Panc1 (cell line): ENCODE measurements at places on chromosomes 11 and 22. TPM values are rescaled to one million over a fixed set of nuclear protein-coding genes. Genes with fewer than 3 reads are reported as not detected.

DNA sequence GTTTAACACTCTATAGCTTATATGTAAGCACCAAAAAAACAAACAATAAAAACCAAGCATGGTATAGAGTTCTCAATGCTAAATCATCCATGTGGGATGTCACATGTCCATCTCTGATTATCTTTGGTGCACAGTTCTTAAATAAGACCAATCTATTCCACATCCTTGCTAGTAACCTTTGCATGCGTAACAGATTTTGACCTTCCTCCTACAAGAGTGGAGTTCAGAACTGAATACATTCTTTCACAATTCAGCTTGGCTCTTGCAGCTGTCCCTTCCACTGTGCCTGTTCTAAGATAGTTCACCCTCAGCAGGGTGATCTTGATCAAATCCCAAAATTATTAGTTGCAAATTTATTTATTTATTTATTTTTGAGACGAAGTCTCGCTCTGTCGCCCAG is 21.1 kb downstream of the PRR14L start:
- DNase-seq = no peak

TEX12 gene
- total RNA-seq = 0.23 TPM

DNA sequence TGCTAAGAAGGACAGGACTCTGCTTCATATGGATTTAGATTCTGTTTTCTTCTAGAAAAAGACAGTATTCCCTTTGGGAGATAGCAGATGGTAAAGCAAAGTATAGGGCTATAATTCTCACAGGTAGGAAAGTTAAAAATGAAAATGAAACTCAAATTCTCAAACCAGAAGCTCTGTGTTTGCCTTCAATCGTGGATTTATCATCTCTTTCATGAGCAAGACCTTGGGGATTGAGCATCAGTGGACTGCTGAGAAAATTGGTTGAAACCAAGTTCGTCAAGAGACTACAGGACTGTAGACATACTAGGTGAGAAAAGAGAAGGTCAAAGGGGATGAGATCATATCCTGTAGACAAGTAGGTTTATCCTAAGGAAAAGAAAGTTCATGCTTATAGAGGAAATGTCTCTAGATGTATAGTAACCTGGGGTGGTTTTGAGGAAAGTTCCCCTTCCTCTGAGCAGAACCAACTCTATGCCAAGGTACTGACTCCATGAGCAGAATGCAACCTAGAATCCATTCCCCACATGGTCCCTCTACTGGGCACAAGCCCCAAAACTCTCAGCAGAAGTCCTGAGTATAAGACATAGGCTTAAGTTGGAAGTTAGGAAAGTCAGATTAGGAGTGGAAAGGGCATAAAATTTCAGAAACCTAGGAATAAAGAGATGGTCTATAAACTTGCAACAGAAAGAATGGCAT is 46.5 kb downstream of the SLC5A12 start:
- DNase-seq = no peak

- DNase-seq = no peak
Measured at GRCh38 chr11:68868221-68868835, 26.6 kb upstream of the CPT1A start.

DNA sequence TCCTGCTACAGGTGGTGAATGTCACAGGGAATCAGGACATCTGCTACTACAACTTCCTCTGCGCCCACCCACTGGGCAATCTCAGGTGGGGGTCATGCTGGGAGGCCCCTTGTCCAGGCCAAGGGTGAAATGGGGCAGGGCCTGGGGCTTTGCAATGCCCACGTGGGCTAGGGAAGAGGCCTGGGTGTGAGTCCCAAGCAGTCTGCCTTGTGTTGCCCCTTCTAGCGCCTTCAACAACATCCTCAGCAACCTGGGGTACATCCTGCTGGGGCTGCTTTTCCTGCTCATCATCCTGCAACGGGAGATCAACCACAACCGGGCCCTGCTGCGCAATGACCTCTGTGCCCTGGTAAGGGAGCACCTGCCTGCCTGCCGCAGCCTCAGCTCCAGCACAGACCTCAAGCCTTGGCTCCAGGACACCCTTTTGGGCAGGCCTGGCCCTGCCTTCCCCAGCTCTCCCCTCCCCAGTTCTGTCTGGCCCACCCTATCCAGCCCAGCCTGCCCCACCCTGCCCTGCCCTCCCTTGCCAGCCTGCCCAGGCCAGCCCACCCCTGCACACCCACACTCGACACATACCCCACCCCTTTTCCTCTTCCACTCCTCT is 9.1 kb upstream of the TAGLN start:
- DNase-seq = no peak

DNA sequence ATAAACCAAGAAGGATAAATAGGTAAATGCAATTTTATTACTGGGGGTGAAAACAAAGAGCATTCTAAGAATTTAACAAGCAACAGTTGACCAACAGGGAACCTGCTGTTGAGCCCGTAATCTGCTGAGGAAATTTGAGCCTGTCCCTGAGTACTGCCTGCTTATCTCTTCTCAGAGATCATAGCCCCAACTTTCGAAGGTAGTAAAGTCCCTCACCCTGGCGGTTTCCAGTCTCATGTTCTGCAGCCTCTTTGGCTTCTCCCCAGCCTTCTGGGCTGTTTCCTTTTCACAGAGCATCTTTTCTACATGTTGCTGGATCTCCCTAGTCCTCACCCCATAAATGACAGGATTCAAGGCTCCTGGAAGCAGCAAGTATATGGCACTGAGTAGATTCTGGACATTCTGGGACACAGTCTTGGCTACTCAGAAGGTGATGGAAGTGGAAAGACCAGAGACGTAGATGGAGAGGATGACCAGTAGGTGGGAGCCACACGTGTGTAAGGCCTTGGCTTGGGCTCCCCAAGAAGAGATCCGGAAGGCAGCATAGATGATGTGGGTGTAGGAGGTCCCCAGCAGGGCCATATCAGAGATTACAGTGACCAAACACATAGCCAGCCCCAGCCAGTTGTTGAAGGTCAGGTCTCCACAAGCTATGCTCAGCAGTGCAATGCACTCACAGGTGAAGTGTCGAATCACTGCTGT is 51.6 kb downstream of the RRM1 start:
- DNase-seq = no peak

DNA sequence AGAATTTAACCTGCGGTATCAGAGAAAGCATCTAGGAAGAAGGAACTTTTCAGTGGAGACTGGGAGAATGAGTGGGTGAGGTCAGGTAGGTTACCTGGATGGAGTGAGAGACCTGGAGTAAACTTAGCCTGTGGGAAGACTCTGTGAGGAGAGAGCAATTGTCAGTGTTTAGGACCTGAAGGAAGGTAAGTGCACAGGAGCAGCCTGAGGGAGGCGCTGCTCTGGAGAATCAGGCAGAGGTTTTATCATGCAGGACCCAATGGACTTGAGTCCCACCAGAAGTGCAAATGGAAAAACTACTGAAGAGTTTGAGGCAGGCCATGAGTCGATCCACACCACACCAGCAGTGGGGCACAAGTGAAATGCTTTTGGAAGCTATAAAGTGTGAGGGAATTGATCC is 10.6 kb upstream of the IFTAP start:
- no peak for DNase-seq

LZTR1 gene
- total RNA-seq = 40.2 TPM

DNA sequence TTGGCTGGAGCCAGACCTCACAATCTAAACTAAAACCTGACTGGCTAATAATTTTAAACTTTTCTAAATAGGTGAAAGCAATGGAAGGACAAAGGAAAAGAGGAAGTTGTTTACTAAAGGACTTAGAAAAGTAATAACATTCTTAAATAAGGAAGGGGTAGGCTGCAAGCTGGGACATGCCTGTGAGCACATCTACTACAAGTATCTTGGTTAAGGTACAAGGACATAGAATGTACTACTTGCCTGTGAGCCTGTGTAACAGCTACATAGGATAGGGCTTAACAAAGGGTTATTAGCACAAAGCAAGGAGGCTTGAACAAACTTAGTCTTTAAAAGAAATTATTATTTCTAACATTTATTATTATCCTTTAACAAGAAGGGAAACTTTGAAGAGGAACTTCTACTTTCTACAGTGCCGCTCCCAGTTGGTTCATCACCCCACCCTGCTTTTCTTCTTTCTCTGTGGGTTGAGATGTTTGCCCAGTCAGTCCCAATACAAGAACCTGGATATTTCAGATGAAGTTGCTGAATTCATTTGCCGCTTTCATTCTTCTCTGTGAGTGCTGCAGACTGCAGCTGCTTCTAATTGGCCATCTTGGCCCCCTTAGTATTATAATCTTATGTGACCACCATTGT is 87.5 kb downstream of the PRMT3 start:
- no peak for DNase-seq

DNA sequence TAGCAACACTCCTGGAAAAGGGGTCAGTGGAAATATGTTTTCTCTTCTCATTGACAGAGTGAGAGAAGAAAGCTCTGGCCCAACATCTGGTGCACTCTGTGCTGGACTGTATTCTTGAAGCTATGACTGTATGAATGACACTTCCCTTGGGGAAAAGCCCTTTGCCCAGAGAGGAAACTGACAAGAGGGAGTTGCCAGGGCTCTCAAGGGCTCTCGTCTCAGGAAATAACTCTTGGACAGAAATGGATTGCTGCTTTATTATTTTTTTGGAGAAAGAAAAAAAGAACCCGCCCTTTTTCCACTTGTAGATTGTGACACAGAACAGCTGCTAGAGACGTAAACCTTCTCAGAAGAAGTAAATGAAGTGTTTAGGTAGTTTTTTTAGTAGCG is 11.4 kb downstream of the ETS1 start:
- no peak for DNase-seq

- DNase-seq = no peak
Measured at GRCh38 chr22:20918663-20919218, 1.5 kb downstream of the CRKL start.

- no peak for DNase-seq
Measured at GRCh38 chr22:37417677-37418348, 9.5 kb downstream of the ELFN2 start.

GRCh38 chr11:102192349-102193066 is 82.3 kb downstream of the YAP1 start:
- no peak for DNase-seq

GRCh38 chr11:95283146-95283545 is 52.1 kb upstream of the SESN3 start:
- no peak for DNase-seq

ADM2 gene
- 3.9 TPM for total RNA-seq

- DNase-seq = no peak
Measured at GRCh38 chr11:102399189-102399588, 52.2 kb downstream of the BIRC2 start.

DNA sequence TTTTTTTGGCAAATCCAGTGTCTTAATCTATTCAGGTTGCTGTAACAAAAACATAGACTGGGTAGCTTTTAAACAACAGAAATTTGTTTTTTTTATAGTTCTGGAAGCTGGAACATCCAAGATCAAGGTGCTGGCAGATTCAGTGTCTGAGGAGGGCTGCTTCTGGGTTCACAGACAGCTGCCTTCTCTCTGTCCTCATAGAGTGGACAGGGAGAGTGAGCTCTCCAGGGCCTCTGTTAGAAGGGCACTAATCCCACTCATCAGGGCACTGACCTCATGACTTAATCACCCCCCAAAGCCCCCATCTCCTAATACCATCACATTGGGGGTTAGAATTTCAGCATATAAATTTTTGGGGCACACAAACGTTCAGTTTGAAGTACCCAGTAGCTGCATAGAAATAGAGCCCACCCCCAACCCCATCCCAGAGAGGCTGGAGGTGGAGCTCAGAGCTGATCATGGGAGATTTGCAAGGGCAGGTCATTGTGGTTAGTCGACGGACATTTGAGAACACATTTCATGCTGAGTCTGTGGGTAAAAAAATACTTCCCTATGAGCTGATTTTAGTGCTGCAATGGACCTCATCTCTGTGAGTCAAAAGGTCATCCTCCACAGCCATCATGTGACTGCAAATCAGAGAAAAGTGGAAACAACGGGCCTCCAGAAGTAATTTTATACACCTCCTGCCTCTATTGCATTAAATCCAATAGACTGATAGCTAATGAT is 203.1 kb upstream of the CADM1 start:
- DNase-seq = no peak

DNA sequence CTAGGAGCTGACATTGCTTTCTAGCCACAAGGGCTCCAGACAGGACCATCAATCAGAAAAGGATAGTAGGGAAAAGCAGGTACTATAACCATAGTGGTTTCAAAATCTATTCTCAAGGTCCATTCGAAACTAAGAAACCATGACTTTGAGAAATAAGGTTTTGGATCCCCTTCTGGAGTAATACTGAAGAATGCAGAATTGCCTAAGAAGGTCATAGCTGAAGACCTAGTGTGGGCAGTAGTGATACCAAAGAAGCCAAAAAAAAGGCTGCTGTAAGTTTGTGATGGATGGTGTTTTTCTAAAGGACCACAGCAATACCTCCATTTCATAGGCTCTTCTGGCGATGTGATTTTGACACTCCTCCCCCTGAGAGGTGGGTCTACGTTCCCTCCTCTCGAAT is 163.1 kb downstream of the MAML2 start:
- no peak for DNase-seq

GRCh38 chr22:17097701-17098100 is 12.9 kb downstream of the IL17RA start:
- no peak for DNase-seq

KRTAP5-1 gene
- not detected for total RNA-seq

- no peak for DNase-seq
Measured at GRCh38 chr11:8266246-8267241, 2.9 kb upstream of the LMO1 start.

- DNase-seq = peak; percentile 81
Measured at GRCh38 chr11:66386171-66387069, 14.9 kb upstream of the SLC29A2 start.

GLYAT gene
- not detected for total RNA-seq

DNA sequence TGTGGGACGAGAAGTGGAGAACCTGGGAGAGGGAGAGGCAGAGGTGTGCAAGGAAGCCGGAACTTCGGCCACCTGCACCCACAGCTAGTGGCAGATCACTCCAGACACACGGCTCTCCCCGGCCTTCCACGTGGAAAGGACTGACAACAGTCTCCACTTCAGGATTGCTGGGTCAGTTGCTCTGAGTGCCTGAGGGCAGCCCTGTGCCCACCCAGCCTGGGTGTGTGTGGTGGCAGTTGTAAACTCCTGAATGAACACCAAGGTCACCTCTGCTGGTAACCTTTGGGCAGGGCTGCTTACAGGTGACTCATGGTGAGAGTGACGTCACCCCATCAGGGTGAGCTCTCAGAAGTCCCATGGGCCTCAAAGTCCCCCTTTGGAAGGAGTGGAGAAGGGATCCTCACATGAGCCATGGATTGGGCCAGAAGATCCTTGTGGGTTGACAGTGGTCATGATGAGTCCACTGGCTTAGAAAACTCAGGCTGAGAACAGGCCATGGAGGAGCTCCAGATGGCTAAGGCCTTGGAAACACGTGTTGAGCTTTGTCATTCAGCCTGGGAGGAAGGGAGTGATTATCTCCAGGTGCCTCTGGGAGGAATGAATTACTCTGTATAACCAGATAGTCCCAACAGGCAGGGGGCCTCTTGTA is 71.3 kb downstream of the BCR start:
- DNase-seq = peak; percentile 5

OR10W1 gene
- total RNA-seq = not detected

DNA sequence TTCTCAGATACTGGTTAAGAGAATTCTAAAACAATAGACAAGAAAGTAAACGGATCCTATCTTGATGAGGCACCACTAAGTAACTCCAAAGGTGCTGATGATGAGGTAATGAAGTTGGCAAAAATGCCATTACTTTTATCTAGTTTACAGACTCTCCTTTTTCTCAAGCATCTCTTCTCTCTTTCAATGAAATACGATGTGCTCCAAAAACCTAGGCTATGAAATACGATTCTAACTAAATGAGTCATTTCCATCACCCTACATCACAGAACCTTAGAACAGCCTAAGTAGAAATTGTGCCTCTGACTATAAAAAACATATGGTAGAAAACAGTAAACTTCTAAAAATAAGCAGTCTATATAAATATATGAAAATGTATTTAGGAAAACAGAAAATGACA is 58.9 kb upstream of the ARHGAP32 start:
- DNase-seq = no peak
